Glomerular endothelial cell (primary cell): ENCODE measurements at places on chromosomes 11 and 22.

DNA sequence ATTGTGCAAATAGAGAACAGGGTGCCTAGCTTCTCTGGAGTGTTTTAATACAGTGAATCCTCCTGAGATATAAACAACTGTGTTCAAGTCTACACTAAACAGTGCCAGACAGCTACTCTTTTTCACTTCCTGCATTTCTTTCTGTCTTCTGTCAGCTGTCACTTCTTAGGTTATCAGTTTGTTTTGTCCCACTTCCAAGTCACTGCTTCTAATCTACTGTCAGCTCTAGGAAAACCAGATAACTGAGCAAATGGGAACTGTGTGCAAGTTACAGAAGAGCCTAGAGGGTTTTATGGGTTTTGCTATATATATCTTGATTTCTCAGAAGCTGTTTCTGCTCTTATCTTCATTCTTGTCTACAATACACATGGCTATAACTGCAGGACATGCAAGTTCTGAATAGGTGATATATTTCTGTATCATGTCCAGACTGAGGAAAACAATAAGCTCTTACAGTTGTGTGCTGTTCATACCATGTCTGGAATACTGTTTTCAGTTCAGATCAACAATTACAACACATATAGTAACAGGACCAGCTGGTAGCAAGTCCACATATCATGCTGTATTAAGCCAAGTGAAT is 5.8 kb downstream of the PITPNB start:
- DNase-seq = no peak

- no peak for DNase-seq
Observed at GRCh38 chr11:45830596-45830995, 16.7 kb upstream of the CRY2 start.

DNA sequence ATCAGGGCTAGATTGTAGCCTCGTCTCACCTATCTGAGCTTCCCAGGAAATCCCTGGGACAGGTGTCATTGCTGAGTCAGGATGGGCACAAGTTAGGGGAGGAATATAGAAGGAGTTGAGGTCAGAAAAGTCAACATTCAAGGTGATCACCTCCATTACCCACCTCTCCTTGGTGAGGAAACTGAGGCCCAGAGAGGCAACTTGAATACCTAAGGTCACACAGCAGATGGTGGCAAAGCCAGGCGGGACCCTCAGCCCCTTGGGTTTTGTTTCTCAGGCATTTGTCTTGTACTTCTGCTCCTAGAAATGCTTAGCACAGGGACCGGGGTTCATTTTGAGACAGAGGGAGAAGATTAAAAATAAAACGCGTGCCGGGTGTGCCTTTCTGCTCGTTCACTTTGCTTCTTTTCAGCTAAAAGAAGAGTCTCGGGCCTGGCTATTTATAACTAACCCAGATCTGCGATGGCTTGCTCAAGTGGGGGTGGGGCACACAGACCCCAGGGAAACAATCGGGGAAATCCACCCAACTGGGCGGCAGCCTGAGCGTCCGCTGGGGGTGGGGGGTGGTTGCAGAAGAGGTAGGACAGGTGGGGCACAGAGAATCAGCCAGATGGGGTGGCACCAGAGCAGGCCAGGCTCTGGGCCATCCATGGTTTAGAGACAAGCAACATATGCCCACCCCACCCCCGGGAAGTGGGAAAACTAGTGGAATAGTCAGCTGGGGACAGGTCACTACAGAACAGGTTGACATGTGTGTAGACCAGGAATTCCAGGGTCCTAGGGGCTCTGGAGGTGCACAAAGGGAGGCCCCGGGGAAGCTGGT is 3.9 kb upstream of the GNAZ start:
- DNase-seq = no peak

GRCh38 chr22:37701141-37701786 is 4.4 kb downstream of the TRIOBP start:
- DNase-seq = no peak

DNA sequence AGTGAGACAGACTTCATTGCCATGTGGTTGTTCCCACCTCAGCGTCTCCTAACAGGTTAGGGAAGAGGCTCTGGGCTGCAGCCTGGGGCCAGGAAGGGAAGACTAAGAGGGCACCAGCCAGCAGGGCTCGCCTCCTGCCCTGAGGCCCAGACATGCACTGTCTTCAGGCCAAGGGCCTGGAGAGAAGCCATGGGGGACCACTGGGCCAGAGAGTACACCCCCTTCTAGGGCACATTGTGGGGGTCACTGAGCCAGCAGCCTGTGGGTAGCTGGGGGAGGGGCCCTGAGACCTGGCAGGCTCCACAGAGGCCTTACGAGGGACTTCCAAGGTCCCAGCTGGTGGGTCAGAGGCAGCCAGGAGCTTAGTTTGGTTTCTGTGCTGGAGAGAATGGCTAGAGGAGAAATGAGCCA is 25.0 kb upstream of the MYRF start:
- no peak for DNase-seq

GRCh38 chr11:133228471-133229329 is 303.6 kb downstream of the OPCML start:
- DNase-seq = no peak

DNA sequence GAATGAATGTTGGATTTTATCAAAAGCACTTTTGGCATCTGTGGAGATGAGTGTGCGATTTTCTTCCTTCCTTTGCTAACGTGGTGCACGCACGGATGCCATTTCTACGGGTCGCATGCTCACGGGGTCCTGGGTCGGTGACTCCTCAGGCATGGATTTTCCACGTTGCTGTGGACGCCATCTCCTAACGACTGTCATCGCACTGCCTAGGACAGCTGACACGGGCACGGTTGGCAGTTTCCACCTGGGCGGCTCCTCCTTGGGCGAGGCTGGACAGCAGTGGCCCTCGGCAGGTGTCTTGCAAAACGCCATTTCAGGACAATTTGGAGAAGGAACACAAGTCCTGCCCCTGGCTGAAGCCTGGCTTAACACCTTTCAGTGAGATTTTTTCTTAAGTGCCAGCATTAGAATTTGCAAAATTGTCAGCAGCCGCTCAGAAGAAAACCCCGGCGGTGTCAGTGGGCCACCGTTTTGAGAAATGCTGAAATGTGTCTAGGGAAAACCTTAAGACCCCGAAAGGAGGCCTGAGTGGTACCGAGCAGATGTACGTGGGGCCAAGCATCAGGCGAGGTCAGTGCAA is 34.7 kb upstream of the TOLLIP start:
- no peak for DNase-seq

DNA sequence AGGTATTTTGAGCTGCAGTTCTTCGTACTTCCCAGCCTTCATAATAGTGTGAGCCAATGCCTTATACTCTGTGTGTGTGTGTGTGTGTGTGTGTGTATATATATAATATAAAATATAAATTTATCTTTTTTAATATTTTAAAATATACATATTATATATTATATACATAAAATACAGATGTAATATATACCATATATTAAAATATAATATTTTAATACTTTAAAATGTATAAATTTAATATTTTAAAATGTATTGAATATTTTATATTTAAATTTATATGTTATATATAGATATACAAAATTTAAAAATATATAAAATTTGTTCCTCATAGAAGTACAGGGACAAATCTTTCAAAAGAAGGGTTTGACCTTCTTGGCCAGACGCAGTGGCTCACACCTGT is 53.7 kb upstream of the CARD18 start:
- DNase-seq = no peak

GRCh38 chr11:105852403-105852802 is 169.6 kb downstream of the MSANTD4 start:
- no peak for DNase-seq

GRCh38 chr11:82663535-82663934 is 70.1 kb downstream of the FAM181B start:
- no peak for DNase-seq

DNA sequence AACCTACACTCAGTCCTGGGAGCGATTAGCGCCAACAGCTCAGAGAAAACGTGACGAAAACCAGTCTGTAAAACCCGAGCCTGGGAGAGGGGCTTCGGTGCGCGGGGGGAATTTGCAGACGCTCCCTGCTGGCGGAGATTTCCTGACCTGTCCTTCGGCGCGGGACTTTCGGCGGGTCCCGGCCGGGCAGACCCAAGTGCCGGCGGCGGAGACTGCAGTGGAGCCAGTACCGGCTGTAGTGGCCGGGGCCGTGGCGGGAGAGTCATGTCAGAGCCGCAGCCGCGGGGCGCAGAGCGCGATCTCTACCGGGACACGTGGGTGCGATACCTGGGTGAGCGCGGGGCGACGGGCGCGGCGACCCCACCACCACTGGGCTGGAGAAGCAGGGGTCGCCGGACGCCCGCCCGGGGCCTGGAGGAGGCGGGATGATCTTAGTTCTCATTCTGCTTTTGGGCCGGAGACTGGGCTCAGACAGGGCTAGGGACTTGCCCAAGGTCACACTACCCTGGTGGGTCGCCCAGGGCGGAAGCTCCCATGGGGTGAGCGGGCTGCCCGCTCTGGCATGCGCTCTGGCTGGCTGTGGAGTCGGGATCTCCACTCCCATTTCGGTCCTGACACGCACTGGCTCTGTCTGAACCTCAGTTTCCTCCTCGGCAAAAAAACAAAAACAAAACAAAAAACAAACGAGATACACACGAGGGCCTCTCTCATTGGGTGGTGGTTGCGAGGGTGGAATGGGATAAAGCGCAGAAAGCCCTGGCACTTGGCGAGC is at the start of gene MTFP1:
MTFP1 (plus strand) TSS at position 153 of the 772 bp plus-strand sequence; CDS start at position 265, 112 bp downstream.
- no peak for DNase-seq

DNA sequence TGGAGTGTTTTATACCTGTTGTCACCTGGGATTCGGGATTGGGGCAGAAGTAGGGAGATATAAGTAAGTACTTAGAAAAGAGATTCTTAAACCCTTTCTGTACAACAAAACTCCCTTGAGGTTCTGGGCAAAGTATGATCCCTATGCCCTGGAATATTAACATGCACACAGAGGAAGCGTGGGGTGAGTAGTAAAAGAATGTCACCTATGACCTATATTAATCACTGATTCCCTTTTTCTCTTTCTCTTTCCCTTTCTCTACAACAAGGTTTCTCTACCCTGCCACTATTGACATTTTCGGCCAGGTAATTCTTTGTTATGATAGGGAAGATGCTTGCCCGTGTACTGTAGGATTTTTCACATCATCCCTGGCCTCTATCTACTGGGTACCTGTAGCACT is 209.7 kb upstream of the PLET1 start:
- DNase-seq = no peak

DNA sequence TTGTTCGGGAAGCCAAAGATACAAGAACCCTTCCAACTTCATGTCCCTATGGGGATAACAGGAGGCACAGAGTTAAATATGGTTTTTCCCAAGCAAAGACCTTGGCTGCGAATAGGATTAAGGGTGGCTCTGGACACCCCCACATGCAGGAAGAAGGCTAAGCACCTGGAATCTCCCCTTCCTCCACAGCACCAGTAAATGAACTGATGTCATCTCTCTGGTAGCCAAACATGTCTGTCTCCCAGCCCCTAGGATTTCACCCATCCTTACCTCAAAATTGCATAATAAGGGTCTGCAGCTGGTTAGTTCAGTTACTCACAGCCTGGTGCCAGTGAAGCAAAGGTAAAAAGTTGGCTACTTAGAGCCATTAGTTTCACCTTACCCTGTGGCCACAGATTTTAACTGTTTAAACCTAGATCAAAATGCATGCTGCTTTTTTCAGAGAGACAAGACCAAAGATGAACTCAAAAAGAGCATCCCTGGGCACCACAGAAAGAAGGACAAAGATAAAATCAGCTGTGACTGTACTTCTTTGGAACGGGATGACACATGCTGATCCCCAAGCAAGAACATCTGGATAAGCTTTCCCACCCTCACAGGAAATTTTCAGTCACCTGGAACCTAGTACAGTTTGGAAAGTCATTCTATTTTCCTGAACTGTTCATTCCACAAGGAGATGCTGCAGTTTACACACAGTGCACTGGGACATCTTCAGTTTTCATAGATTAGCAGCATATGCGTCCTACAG is 77.2 kb upstream of the AKIP1 start:
- no peak for DNase-seq

DNA sequence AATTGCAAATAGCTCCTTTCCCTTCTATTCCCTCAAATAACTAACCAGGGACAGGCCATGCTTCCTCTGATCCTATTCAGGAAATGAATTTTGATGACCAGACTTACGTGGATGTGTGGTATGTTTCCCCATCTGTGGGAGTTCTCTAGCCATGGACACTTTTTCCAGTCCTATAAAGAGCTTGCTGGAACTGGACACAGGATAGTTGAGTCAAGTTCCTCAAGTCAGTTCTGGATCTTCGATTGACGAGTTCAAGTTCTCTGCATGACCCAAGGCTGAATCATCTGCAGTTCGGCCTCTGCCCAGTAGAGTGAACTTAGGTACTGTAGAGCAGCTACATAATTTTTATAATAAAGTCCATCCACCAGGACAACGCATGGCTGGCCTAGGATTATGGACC is 52.7 kb upstream of the CCND1 start:
- DNase-seq = peak; percentile 36

DNA sequence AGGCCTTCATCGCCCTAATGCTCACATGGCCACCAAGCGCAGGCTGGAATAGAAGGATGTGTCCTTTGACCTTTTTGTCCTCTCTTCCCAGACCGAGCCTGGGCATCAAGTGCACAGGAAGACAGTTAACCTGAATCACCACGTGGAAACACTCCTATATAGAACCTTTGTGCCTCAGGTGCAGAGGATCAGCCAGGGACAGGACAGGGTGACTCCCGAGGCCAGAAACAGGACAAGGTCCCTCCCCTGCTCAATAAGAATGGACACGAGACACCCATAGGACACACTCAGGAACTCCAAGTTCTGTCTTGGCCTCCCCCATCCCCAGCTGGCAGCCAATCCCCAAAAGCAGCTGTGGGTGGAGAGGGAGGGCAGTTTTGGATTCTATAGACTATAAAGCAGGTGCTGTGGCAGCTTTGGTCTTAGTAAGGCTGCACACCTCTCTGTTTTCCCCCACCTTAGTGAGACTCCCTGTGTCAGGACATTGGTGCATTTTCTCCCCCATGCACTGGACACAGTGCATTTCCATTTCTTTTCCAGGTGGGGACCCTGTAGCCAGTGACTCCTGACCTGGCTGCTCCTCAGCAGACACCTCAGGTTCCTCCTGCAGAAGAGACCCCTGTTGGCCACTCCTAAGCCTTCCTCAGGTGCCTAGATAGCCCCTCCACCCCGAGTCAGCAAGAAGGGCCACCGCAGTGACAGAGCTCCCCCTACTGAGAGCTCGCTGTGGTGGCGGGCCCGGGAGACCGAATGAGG is 43.6 kb upstream of the POU2AF1 start:
- DNase-seq = no peak

GRCh38 chr11:76935042-76935441 is 74.3 kb downstream of the ACER3 start:
- no peak for DNase-seq

GRCh38 chr11:62885137-62885750 is 4.5 kb downstream of the SLC3A2 start:
- DNase-seq = no peak
